NCI-H226 (cell line): ENCODE measurements at places on chromosomes 7 and 10.
A peak's percentile ranks its signal among the peaks of the same experiment; 100 is the strongest.

DNA sequence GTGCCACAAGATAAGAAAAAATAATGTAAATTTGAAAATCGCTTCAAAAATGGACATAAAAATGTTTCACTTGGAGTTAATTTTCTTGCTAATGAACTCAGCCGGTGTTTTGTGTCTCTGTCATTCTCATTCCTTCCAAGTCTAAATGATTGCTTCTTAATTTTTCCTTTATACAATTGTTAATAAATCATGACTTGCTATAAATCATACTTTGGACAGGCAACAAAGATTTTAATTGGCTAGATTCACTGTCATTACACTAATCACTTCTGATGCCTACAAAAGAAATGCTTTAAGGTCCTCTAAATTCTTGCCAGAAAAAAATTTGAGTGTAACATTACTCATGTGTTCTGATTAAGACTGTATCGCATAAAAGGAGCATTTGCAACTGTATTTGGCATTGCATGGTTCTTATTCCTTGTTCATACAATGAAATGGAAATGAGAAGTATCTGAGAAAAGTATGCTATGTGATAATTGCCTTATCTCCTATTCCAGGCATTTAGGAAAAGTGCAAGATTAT is 239.5 kb upstream of the DKK1 start:
- no peak for DNase-seq

DNA sequence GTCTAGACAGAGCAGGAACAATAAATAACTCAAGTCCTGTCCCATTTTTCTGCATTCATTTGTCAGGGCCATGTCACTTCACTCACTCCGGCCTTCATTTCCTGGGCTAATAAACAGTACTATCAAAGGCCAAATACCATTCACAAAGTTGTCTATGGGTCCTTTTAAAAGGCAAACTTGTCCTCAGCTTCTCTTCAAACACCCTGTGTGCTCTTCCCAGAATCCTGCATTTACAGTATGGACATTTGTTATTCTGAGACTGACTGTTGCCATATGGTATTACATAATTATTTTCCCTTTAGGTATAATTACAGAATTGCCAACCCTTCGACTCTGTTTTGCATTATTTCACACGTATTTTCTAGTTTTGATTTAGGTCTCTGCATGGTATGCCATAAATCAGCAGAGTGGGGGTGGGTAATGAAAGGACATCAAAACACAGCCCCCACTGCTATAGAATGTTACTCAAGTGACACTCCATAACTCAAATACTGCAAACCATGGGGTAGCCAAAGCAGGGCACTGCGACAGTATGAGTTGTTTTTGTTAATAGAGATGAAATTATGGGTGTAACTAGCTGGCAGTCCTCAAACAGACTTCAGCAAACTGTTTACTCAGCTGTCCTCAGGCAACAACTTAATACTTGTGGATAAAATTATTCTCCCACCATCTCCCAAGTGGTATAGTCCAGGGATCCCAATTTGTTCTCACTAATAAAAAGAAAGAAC is 183.7 kb downstream of the TRIL start:
- DNase-seq: no peak

- DNase-seq: no peak
These were observed 68.1 kb upstream of the NANOS1 start for GRCh38 chr10:118961436-118961835.

DNA sequence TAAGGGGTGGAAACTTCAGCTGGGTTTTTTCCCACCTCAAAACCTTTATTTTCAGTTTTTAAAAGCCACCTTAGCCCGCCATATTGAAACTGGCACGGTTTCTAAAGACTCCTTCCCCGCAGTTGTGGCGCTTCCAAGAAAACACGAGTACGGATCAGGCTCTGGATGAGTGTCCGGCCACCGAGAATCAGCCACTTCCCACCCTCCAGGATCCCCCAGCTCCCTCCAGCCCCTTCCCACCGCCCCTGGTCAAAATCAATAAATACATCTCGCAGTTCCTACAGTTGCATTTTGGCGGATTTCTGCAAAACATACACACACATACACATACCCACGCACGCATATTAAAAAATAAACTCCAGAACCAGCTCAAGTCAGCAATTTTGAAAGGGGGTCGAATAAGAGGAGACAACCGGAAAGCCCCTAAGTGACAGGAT is 1.1 kb downstream of the SFMBT2 start:
- no peak for DNase-seq

GRCh38 chr10:86960003-86960862 is 1.8 kb downstream of the SNCG start:
- peak; percentile 48 for DNase-seq

DNA sequence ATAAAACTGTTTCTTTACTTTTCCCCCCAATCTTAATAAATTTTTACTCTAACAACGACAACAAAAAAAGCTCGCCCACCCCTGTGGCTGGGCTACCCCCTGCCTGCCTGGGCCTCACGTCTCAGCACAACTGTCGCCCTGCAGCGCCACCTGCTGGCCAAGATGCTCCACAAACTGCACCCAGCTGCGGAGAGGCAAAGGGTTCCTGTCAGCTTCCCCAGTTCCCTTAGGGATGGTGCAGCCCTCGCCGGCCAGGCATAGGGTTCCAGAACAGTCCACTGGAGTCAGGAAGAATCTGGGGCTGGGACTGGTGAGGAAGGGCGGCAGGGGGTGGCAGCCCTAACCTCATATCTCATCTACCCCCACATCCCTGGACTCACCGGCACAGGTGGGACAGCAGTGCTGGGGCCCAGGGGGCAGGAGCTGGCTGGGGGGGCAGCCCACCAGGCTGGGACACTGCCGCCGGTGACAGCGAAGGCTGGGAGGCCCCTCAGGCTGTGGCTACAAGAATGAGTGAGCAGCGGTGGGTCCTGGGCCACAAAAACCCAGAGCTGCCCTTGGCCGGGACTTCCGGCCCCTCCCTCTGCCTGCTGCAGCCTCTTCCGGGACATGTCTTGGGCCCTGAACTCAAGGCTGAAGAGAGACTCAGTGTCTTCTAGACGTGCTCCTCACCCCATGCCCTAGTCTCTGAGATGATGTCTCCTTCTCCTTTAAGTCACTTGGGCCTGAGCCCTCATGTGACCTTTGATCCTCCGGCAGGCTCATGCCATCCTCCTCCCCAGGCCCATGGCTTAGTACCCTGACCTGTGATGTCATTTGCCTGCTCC is 21.2 kb downstream of the ATP6V1F start:
- DNase-seq: peak; percentile 62

GRCh38 chr7:128919241-128919640 is 8.7 kb upstream of the KCP start:
- DNase-seq: no peak

- peak; percentile 9 for DNase-seq
These were observed 14.2 kb downstream of the VTI1A start for GRCh38 chr10:112461029-112461887.

DNA sequence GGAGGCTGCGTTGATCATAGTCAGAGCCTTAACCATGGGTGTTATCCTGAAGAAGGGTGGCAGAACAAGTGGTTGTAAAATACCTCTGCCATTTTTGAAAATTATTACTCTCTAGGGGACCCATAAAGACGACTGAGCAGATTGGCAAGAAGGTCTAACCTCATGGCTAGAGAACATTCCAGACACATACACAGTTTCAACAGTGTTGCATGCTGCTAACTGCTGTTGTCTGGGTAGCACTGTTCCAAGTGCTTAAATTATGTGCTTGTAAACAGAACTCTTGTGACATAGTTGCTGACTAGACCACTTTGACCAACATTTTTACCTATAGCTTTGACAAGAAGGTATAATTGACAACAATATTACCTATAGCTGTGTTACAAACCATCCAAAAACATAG is 46.1 kb upstream of the FOXP2 start:
- DNase-seq: no peak

- DNase-seq: no peak
These were observed 51.0 kb upstream of the NKX6-2 start for GRCh38 chr10:132836832-132837540.

- DNase-seq: no peak
These were observed 626.5 kb upstream of the GALNT17 start for GRCh38 chr7:70505468-70505867.

- DNase-seq: no peak
These were observed 44.6 kb downstream of the CARD11 start for GRCh38 chr7:2999078-2999500.

DNA sequence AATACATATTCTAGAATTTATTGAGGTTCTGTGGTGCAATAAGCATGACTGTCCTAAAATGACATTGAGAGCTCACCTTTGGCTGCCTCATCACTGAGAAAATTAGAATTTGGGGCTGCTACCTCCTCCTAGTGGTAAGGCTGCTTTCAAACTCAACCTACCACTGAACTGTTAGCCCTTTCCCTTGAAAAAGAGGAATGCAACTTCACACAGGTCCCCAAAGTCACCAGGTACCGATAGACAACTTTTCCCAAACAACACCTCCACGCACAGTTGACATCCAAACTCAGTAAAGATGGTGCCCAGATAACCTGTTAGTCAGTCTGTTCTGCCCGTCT is 75.9 kb upstream of the SCIN start:
- no peak for DNase-seq

- no peak for DNase-seq
These were observed 82.9 kb downstream of the AUTS2 start for GRCh38 chr7:69681181-69681580.

DNA sequence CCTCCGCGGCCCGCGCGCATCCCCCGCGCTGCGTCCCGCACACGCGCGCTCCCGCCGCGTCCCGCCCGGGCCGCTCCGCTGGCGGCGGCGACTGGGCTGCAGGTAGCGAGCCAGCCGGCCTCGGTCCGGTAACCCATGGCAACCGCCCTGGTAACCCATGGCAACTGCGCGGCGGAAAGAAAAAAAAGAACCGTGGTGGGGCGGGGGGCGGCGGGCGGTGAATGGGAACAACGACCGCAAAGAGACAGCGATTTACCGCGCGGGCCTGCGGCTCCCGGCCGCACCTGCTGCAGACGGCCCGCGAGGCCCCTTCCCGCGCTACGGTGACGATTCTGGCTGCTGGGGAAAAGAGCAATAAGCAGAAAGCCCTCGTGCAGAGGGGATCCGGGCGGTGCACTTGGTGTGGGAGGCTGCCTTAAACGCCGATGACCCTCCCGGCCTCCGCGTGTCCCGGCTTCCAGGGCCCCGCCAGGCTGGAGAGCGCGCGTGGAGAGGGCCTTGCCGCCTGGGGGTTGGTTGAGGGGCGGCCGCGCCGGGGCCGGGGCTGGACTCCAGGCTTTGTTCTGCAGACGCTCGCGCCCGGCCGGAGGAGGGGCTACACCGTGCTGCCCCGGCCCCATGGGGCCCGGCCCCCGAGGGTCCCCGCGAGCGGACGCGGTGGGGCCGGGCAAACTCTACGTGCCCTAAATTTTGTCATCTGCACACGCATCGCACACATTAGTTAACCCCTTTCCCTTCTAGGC is 84.7 kb downstream of the SNX10 start:
- peak; percentile 12 for DNase-seq

GRCh38 chr7:18356191-18356645 is 139.3 kb upstream of the HDAC9 start:
- no peak for DNase-seq

DNA sequence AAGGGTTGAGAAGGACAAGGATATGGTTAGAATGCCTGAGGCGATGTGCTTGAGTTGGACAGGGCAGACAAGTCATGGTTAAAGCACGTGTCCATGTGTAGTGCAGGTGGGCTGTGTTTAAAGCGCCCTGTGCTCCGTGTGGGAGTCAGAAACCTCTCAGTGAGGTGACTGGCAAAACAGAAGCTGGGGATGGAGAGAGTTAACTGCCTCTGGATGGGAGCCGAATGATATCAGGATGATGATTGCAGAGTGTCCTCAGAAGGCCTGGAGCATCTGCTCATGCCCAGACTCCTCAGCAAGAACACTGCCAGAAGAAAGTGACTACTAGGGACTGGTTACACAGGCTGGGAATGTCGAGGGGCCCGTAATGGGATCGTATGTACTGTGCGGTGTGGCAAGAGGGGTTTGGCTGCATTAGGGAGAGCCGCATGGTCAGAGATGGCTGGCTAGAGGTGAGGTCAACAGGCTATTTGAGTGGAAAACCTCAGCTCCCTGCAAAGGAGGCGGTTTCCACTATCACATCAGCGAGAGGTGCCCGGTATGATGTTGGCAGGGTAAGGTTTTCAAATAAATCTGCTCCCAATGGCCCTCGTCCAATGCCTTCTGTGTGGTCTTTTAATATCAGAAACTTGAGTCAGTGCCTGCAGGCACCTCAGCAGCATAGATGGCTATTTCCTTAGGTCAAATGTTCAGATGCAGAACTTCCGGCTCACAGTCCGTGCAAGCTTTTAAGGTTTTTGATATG is 26.1 kb upstream of the MRC1 start:
- DNase-seq: peak; percentile 97

GRCh38 chr7:47557694-47558670 is 23.9 kb downstream of the TNS3 start:
- peak; percentile 93 for DNase-seq

DNA sequence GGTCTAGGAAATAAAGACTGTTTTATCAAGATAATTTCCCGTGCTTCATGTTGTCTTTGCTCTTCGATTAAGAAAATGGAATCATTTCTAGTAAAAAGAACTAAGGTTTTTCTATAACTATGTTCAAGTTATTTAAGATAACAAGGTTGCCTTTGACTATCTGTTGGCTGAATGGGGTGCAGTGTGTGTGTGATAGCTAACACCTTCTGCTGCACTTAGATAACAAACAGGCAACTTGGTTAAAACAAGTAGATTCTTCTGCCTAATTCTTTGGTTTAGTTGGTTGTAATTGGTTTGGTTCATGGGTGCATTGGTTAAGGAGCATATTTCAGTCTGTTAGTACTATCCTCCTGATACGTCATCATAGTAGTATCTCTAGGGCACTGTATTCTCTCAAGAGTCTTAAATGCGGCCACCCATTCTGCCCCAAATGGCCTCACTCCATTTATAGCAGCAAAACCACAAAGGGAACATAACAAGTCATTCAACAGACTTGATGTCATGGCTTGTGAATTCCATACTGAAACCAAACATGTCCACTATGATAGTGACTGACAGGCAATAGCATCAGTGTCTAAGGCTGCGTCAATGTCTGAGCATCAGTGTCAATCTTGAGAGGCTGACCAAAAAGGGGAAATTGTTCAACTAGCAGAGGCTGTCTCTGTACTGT is 55.7 kb downstream of the CCDC3 start:
- no peak for DNase-seq

GRCh38 chr10:90787393-90788198 is 70.2 kb downstream of the HTR7 start:
- no peak for DNase-seq
